D341Med (cell line): ENCODE measurements at places on chromosomes 6 and 20.

GRCh38 chr20:57445298-57445697, 54.1 kb downstream of the RBM38 start:
- no peak for DNase-seq

GRCh38 chr20:31853481-31853880, 8.1 kb upstream of the FOXS1 start:
- DNase-seq: no peak

GRCh38 chr6:88823998-88824397, 139.4 kb downstream of the RNGTT start:
- no peak for DNase-seq

- peak; percentile 92 for DNase-seq
Measured at GRCh38 chr20:63973636-63974401, 4.1 kb upstream of the ZNF512B start.

GRCh38 chr6:63844287-63844686, 208.7 kb downstream of the PHF3 start:
- DNase-seq: no peak

- no peak for DNase-seq
Measured at GRCh38 chr6:137882225-137882961, 15.3 kb downstream of the TNFAIP3 start.

- DNase-seq: no peak
Measured at GRCh38 chr20:50308166-50308512, 117.5 kb downstream of the CEBPB start.

DNA sequence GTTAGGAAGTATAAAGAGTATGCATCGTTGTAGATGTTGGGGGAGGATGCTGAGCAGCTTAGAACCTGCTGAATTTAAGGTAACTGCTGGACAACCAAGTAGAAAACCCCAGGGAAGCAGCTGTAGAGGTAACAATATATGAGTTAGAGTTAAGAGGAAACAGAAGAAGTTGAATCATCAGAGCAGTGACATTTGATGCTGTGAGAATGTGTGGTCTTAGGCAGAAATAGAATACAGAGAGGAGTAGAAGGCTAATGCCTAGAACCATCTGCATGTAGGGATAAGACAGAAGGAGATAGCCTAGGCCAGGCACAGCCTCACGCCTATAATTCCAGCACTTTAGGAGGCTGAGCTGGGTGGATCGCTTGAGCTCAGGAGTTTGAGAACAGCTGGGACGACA, 22.6 kb upstream of the DYNLRB1 start:
- no peak for DNase-seq

DNA sequence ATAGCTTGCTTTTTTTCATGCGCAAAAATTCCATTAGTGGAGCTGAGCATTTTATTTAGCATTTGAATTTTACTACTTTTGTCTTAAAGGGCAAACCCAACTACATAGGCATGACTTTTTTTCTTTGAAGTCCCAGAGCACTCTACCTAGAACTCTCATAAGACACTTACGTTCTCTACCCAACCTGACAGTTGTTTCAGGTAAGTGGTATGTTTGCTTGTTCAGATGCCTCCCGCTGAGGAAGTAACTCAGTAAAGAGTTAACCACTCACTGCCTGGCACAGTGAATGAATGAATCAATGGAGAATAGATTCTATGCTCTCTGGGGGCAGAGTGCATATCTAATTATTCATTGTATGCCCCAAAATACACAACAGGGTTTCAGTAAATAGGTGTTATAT, 212.3 kb upstream of the PRDM1 start:
- DNase-seq: no peak
